Uterus (tissue), 4 donors: ENCODE measurements at places on chromosomes 6 and 20. TPM values are rescaled to one million over a fixed set of nuclear protein-coding genes. Genes with fewer than 3 reads are reported as not detected.

DNA sequence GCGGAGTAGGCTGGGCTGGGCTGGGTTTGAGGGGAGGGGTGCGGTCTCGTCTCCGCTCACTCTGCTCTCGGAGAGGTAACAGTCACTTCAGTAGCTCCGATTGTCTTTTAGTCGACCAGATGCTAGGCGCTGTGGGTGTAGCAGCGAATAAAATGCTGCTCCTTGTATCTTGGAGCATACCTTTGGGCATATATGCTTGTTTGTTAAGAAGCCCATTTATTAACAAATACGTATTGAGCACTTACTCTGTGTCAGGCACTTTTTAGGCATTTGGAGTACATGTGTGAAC, 545 bp downstream of the ACTR5 start:
- peak overlapping the region; percentile 98 for H3K4me3 ChIP-seq
- peak overlapping the region; percentile 95 for H3K27ac ChIP-seq
- H3K36me3 ChIP-seq: no peaks in the 10 kb centered on the region
- peak; percentile 23 for DNase-seq

DNA sequence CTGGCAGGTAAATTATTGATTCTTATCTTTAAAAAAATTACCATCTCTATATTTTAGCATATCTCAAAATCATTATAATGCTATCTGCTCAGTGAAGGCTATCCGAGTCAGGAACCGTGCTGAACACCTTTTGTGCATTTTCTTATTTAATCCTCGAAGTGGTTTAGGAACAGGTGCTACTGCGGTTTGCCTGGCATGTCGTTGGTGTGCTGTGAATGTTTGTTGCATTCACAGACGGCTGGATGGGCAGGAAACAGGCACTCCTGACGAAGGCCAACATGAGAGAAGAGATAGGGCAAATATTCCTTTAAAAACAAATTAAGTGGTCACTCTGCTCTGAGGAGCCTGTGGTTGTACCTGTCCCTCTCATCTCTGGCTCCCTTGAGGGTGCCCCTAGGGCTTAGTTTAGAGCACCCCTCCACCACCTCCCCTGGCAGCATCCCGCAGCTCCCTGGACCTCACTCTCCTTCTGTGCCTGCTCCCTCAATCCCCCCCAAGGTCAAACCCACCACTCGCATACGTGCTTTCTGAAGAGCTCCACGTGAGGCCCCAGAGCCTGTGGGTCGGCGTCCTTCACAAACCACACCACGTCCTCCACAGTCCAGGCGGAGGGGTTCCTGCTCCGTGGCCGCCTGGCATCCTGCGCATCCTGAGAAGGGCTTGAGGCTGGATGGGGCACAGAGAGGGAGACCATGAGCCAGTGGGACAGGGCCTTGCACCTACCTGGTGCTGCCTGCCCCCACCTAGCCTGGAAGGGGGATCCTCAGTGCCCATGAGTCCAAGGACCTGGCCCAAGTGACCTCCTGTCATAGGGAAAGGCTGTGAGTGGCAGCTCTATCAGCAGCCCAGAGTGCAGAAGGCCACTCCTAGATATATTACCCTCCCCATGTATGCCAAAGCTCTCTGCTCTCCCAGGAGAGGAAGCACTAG, 116.5 kb downstream of the SCML4 start:
- H3K4me3 ChIP-seq: no peak overlapping the region
- H3K27ac ChIP-seq: no peak overlapping the region
- no peak for DNase-seq
- H3K27me3 ChIP-seq: no peaks in the 10 kb centered on the region
- H3K4me1 ChIP-seq: no peaks in the 10 kb centered on the region

The QRSL1 gene
- 14.9 TPM for total RNA-seq

GRCh38 chr6:91075244-91075976, 488.5 kb upstream of the MAP3K7 start:
- no peak for DNase-seq
- H3K27me3 ChIP-seq: no peaks in the 10 kb centered on the region
- H3K36me3 ChIP-seq: no peaks in the 10 kb centered on the region
- H3K4me1 ChIP-seq: no peaks in the 10 kb centered on the region
- no peak overlapping the region for H3K27ac ChIP-seq
- no peak overlapping the region for H3K4me3 ChIP-seq

- DNase-seq: no peak
- H3K4me1 ChIP-seq: no peaks in the 10 kb centered on the region
- no peak overlapping the region for H3K27ac ChIP-seq
- no peak overlapping the region for H3K4me3 ChIP-seq
Measured at GRCh38 chr6:86529635-86530034, 407.7 kb upstream of the HTR1E start.

The IMPG1 gene
- not detected for total RNA-seq

The CCN2 gene
- 221 TPM for total RNA-seq

The SLPI gene
- 57.4 TPM for total RNA-seq

- H3K27ac ChIP-seq: no peak overlapping the region
- DNase-seq: no peak
- no peaks in the 10 kb centered on the region for H3K27me3 ChIP-seq
- H3K4me3 ChIP-seq: no peak overlapping the region
- no peaks in the 10 kb centered on the region for H3K4me1 ChIP-seq
Measured at GRCh38 chr6:42010185-42010891, 40.0 kb upstream of the TAF8 start.

DNA sequence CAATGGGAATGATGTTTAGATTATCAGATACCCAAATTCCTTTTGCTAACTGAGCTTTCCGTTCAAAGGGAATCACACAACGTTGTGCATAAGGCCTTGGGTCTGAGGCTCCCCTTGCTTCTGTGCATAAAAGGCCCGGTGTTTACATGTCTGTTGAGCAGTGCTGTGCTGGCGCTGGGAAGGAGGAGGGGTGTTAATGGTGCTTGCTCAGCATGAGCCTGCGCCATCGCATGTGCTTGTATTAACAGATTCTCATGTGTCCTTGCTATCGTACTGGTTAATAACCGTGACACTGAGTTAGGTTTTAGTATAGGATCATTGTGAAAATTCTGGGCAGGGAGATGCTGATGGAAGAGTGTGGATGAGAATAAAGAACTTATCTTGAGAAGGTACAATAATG, 62.3 kb upstream of the TRAF3IP2 start:
- no peak overlapping the region for H3K4me3 ChIP-seq
- H3K36me3 ChIP-seq: no peaks in the 10 kb centered on the region
- H3K27ac ChIP-seq: no peak overlapping the region
- peaks cover 11% of the 10 kb centered on the region for H3K4me1 ChIP-seq
- H3K27me3 ChIP-seq: no peaks in the 10 kb centered on the region

DNA sequence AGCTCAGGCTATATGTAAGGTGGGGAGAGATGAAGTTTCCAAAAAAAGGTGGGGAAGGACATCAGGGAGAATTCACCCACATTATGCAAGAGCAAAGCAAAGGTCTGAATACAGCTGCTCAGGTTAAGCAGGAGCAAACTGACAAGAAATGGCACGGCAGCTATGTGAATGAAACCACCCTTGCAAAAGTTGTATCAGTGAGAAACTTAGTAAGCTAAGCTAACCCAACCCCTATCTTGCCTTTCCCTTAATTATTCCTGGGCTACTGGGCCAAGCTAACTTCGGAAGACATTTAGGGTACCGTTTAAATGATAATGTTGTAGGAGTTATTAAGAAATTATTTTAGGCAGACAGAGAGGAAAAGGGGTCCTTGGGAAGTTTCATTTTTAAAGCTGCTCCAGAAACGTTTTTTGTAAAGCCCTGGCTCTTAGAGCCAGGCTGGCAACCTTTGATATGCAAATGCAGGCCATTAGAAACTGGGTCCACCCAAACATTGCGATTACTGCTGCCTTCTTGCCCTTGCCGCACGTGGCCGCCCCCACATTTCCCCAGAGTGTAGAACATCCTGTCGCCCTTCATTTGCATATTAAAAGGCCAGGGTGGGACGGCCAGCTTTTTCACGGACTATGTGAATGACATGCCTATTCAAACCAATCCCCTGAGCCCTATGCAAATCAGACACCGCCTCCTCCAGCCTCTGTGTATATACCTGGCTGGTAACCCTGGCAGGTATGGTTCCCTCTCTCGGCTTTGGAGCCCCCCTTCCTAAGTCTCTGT, 60.5 kb upstream of the SAMD5 start:
- H3K4me3 ChIP-seq: no peak overlapping the region
- H3K36me3 ChIP-seq: no peaks in the 10 kb centered on the region
- DNase-seq: no peak
- H3K27ac ChIP-seq: no peak overlapping the region
- no peaks in the 10 kb centered on the region for H3K4me1 ChIP-seq

The MCCD1 gene
- total RNA-seq: not detected

DNA sequence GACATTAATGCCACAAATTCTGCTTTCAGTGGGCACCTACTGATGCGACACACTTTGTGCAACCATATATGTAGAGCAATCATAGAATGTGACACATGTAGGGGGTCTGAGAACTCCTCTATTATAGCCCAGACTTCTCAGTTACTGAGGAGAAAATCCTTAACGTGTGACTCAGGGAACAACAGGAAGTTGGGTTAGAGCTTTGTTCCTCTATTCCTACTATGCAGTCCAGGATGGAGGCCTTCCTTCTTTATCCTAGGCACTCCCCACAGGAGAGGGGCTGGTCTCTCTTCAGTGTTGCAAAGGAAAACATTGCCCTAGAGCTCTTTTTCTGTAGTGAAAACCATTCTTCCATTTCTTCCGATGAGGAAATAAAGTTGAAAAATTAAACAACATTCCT, 39.6 kb upstream of the RCAN2 start:
- DNase-seq: no peak
- no peaks in the 10 kb centered on the region for H3K27me3 ChIP-seq
- no peaks in the 10 kb centered on the region for H3K4me1 ChIP-seq
- no peak overlapping the region for H3K4me3 ChIP-seq

GRCh38 chr20:34530342-34530741, 14.1 kb downstream of the DYNLRB1 start:
- H3K27me3 ChIP-seq: no peaks in the 10 kb centered on the region
- H3K4me3 ChIP-seq: no peak overlapping the region
- H3K36me3 ChIP-seq: no peaks in the 10 kb centered on the region

DNA sequence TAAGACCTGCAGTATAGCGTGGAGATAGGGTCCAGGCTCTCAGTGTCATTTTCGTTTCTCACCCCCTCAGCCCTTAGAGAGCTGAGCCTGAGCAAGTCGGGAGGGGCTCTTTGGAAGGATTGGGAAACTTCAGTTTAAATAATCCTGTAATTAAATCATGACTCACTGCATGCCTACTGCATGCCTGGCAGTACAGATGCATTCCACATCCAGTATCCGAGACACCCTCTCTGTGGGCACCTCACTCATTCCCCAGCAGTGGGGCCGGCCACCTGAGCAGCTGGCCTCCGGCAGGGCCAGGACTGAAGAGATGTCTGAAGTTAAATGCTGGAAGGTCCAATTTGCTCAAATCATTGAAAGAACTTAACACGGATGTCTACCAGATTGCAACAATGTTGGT, 316.6 kb downstream of the THBS2 start:
- peaks cover 9% of the 10 kb centered on the region for H3K4me1 ChIP-seq
- H3K4me3 ChIP-seq: no peak overlapping the region
- peak overlapping the region; percentile 73 for H3K27ac ChIP-seq
- no peak for DNase-seq
- no peaks in the 10 kb centered on the region for H3K36me3 ChIP-seq

- DNase-seq: no peak
- H3K27ac ChIP-seq: no peak overlapping the region
- no peak overlapping the region for H3K4me3 ChIP-seq
- no peaks in the 10 kb centered on the region for H3K27me3 ChIP-seq
Measured at GRCh38 chr6:120965814-120966213, 368.5 kb downstream of the TBC1D32 start.

- H3K4me1 ChIP-seq: no peaks in the 10 kb centered on the region
- no peak overlapping the region for H3K27ac ChIP-seq
- H3K27me3 ChIP-seq: no peaks in the 10 kb centered on the region
- no peak overlapping the region for H3K4me3 ChIP-seq
Measured at GRCh38 chr20:46545077-46545826, 5.2 kb downstream of the OCSTAMP start.

- no peaks in the 10 kb centered on the region for H3K27me3 ChIP-seq
- no peak overlapping the region for H3K4me3 ChIP-seq
- H3K36me3 ChIP-seq: no peaks in the 10 kb centered on the region
- H3K27ac ChIP-seq: no peak overlapping the region
Measured at GRCh38 chr6:166411271-166411670, 28.5 kb upstream of the MPC1 start.

DNA sequence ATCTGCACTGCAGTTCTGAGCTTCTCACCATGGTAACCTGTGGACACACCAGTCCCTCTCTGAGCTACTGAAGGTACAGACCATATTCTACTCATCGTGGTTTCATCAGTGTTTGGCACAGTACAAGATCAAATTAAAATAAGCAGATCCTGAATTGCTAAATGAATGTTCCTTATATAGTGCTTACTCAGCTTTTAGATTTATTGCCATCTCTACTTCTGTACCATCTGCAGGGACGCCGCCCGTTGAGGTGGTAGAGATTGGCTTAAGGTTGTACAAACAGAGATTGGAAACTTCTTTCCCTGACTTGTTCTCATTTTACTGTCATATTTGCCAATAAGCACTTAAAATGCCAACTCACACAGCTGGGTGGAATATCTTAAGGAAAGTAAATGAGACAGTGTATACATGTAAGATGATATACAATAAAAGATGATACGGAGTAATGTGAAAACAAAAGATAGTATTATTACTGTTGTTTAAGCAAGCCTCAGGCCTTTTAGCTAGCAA, 223.4 kb upstream of the FOXQ1 start:
- no peaks in the 10 kb centered on the region for H3K36me3 ChIP-seq
- H3K4me3 ChIP-seq: no peak overlapping the region
- DNase-seq: no peak
- no peaks in the 10 kb centered on the region for H3K4me1 ChIP-seq

The ALDH8A1 gene
- total RNA-seq: 1.4 TPM

GRCh38 chr20:4710106-4710475, 11.6 kb upstream of the PRND start:
- no peak overlapping the region for H3K4me3 ChIP-seq
- no peaks in the 10 kb centered on the region for H3K27me3 ChIP-seq
- no peak overlapping the region for H3K27ac ChIP-seq
- H3K4me1 ChIP-seq: no peaks in the 10 kb centered on the region

GRCh38 chr6:43011207-43011606, 2.5 kb downstream of the MEA1 start:
- H3K4me1 ChIP-seq: no peaks in the 10 kb centered on the region
- no peaks in the 10 kb centered on the region for H3K36me3 ChIP-seq
- H3K27me3 ChIP-seq: no peaks in the 10 kb centered on the region
- no peak overlapping the region for H3K4me3 ChIP-seq
- no peak for DNase-seq

The BFSP1 gene
- total RNA-seq: 3.3 TPM

DNA sequence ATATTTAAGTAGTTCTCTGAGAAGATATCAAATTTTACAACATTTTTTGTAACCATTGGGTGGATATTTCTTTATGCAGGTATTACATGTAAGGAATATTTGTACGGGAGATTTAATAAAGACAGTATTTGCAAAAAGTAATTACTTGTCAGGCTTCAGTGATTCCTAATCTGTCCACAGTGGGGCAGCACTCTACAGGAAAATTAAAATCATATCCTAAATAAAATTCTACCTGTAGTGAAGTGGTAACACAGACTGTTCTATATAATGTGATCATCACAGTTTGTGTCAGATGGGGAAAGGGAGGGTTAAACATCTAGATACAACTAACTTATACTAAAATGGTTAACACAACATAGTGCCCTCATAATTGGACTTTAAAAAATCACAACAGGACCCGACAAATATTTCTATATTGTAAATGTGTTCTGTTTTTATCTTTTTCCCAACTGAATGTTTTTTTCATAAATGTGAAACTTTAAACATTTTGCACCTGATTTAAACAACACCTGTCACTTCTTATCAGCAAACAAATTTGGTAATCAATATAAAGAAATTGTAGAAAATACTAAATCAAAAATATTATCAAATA, 145.6 kb upstream of the MANEA start:
- H3K4me3 ChIP-seq: no peak overlapping the region
- H3K27me3 ChIP-seq: no peaks in the 10 kb centered on the region
- H3K4me1 ChIP-seq: no peaks in the 10 kb centered on the region
- no peak overlapping the region for H3K27ac ChIP-seq
- no peak for DNase-seq
